Activated naive CD4-positive, alpha-beta T cell (primary cell): ENCODE measurements at places on chromosomes 4 and X.

DNA sequence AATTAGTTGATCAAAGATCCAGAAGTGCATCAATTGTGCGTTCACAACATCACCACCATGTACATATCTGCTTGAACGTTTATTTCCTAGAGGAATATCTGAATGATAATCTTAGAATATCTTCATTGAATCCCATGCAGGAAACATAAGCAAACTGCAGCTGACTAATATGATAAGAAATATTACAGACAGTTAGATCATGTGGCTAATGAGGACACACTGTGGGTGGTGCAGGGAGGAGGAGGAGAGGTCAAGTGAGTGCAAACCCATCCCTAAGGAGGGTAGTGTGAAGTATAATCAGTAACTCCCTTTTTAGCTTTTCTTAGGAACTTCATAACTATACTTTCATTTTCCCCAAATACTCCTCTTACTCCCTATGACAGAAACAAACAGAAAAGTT is 58.3 kb upstream of the HPGD start:
- no peak for DNase-seq

DNA sequence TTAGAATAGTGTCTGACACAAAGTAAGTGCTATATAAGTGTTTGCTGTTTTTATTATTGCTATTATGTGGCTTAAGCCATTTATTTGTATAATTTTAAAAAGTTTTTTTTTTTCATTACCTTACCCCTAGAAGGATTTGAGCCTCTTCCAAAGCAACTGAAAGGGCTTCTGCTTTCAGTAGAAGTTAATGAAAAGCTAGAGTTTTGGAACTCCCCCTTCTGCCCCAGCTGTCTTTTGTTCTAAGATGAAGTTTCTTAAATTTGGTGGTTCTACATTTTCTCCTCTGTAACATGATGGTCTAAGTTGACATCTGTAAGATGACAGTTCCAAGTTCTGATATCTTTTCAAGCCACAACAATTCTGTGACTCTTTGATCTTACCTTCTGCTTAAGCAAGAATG is 30.3 kb downstream of the FHIP1A start:
- no peak for DNase-seq

DNA sequence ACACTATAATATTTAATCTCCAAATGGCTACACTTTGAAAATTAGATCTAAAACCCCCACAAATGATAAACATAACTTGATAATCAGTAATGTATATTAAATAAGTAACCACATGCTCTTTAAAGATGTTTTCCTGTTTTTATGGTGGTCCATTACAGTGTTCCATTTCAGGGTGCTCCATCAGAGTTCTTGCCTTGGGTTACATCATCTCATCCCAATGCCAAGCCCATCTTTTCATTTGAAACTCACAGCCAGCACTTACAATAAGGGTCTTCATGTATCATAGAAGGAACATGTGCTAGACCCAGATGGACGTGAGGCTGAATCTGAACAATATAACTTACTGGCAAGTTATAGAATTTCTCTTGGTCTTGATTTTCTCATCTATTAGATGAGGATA is 10.5 kb upstream of the PAQR3 start:
- no peak for DNase-seq

DNA sequence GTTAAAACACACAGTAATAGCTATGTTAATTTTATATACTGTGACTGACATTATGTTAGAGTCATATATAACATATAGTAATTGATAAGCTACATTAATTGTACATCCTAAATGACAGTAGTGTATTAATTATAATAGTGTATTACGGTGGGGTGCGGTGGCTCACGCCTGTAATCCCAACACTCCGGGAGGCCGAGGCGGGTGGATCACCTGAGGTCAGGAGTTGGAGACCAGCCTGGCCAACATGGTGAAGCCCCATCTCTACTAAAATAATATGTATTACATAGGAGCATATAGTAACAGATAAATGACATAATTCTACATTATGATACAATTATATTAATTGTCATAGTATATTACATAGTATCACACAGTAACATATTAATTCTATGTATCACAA is 12.2 kb downstream of the ASMTL start:
- DNase-seq = no peak

DNA sequence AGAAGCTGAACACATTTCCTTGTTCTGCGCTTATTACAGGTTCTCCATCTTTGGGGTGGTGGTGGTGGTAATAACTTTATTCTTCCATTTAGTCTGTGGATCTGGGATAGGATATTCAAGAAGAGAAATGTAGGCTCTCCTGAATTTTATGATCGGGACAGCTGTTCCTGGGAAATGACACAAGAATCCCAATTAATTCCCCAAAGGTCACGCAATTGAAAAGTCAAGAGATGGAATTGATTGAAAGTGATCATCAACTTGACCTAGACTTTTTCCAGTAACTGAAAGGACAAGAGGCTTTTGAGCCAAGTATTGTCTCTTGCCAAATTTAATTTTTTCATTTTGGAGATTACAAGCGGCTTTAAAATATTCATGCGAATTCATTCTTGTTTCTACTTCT is 98.7 kb upstream of the CBLL2 start:
- DNase-seq = no peak

GRCh38 chr4:123731035-123731434 is 334.4 kb downstream of the SPRY1 start:
- DNase-seq = no peak

GRCh38 chr4:4730249-4730648 is 129.2 kb upstream of the MSX1 start:
- no peak for DNase-seq

GRCh38 chr4:38233727-38234480 is 273.7 kb downstream of the PTTG2 start:
- no peak for DNase-seq
